ENCODE measurements at places on chromosomes 2 and 18.

- no peak for DNase-seq
Measured at GRCh38 chr2:58448065-58448507, 207.0 kb upstream of the FANCL start.

DNA sequence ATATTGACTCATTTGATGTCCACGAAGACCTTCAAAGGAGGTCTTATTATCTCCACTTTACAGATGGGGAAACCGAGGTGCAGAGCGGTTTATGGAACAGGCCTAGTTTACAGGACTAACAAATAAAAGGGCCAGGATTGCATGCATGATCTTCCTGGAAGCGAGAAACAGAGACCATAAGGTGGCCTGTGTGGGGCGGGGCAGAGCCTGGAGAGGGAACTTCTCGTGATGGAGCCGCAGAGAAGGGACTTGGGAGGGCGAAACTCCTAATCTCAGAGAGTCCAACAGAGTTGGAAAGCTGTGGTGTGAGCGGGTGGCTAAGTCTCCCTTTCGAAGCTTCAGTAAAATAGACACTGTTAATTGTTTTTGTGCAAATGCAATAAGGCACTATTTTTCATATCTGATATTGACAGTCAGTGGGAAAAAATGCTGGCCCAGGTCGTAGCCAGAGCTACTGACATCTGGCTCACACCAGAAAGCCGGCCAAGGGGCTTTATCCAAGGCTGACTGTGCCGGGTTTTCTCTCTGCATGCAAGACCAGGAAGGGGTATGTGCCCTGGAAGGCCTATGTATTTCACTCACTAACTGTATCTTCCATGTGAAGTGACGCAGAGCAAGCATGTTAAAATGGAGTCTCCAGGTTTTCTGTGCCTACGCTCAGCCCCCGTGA is 4.5 kb downstream of the INPP5D start:
- DNase-seq, result no peak

DNA sequence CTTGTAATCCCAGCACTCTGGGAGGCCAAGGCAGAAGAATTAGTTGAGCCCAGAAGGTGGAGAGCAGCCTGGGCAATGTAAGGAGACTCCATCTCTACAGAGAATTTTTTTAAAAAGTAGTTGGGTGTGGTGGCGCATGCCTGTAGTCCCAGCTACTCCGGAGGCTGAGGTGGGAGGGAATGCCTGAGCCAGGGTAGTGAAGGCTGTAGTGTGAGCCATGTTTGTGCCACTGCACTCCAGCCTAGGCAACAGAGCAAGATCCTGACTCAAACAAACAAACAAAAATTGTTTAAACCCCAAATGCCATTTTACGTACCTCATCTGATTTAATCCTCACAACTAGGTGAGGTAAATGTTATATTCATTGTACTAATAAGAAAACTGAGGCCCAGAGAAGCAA is 38.2 kb downstream of the LPIN2 start:
- DNase-seq, result no peak

DNA sequence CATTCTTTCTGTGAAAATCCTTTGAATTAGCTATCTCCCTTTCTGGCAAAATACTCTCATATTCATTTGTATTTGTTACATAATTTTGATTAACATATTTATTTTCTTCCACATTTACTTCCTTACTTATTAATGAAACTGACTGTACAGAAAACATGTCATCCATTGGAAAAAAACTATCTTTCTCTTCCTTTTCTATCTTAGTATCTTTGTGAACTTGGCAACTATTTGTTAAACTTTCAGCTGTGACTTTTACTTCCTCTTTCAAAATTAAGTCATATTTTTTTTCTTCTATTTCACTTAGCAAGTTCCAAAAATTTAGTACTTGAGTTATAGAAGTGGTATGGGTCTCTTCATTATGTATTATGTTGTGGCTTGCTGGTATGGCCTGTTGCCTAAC is 2.6 kb downstream of the RAD51AP2 start:
- DNase-seq, result no peak

GRCh38 chr2:150570712-150571111 is 83.2 kb upstream of the RND3 start:
- no peak for DNase-seq

- DNase-seq, result no peak
Measured at GRCh38 chr2:165953306-165953654, 296 bp downstream of the TTC21B start.

- DNase-seq, result no peak
Measured at GRCh38 chr18:73835656-73836364, 311.8 kb downstream of the FBXO15 start.

- DNase-seq, result no peak
Measured at GRCh38 chr2:46171996-46172546, 125.1 kb upstream of the EPAS1 start.

GRCh38 chr2:171522788-171523087 is 464 bp downstream of the CYBRD1 start:
- peak; percentile 5 for DNase-seq

- no peak for DNase-seq
Measured at GRCh38 chr2:101843048-101843447, 145.5 kb downstream of the MAP4K4 start.

DNA sequence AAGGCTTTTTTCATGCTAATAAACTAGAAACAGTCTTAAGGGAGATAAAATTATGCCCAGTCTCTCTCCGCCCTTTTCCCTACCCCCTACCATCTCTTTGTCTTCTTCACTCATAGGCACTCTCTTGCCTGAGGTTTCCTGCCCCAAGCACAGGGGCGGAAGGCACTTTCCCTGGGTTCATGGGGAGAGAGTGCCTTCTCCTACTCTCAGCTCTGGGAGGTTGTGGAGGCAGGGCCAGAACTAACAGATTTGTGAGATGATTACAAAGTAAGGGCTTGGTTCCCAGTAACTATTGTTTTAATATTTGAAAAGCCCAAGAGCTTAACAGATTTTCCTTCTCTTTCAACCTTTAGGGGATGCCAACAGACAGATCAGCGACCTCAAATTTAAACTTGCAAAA is 26.1 kb upstream of the RBM44 start:
- no peak for DNase-seq

DNA sequence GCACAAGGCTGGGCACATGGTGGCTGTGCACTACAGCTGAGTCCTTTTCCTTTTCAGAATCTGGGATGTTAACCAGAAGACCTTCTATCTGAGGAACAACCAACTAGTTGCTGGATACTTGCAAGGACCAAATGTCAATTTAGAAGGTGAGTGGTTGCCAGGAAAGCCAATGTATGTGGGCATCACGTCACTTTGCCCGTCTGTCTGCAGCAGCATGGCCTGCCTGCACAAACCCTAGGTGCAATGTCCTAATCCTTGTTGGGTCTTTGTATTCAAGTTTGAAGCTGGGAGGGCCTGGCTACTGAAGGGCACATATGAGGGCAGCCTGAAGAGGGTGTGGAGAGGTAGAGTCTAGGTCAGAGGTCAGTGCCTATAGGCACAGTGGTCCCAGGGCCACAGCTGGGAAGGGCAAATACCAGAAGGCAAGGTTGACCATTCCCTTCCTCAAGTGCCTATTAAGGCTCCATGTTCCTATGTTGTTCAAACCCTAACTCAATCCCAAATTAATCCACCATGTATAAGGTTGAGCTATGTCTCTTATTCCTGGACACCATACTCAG is 2.2 kb downstream of the IL1RN start:
- no peak for DNase-seq

DNA sequence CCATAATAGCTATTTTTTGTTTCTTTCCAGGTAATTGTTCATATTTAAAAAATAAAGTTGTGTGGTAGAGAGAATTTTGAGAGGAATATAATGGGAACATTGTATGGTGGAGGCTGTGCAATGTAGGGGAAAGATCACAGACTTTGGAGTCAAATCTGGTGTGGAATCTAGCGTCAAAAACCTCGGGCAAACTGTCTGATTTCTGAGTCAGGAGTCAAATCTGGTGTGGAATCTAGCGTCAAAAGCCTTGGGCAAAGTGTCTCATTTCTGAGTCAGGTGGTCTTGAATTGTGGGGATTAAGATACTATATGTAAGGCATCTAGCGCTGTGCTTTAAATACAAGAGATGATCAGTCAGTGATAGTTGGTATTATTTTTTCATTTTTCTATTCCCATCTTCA is 5.1 kb downstream of the PTPN4 start:
- DNase-seq, result no peak

DNA sequence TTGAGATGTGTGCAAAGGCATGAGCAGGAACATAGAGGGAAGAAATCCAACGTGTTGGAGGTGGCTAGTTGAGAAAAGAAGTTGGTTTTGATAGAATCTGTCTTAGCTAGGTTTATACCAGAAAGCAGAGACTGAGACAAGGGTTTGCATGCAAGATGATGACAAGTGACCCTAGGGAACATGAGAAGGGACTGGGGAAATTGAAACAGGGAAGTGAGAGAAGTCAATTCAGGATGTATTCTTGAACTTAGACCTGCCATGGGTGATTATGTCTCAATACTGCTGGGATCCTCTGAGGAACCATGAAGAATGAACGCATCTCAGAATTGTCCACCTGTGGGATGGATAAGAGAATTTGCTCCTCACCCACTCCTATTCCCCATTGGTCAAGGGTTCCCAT is 20.5 kb downstream of the IL36A start:
- DNase-seq, result no peak

DNA sequence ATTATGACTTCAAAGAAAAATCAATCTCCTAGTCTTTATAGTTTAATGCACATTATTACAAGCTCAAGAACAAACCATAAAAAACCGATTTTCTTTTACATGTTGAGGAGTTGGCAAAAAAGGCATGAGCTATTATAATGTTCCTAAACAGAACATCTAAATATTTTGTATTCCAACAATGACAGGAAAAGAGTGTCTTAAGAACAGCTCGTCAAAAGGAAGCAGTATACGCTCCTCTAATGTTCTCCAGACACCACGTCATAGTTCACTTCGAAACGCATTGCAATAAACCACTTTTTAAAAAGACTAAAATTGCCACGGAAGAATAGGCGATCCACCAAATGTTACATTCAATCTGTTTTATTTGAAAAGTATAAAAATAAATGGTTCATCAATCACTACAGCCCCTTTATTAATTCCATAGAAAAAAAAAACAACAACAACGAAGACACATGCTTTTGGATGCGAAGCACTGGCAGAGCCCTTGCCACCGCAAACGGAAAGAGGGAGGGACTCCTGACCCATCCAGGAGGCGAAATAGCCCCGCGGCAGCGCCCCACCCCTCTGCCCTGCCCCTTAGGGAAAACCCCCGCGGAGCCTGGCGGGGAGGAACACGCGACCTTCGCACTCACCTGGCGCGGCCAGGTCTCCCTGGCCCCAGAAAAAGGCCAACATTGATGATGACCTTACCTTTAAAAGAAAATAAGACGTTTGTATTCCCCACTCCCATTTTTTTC is 45.8 kb downstream of the MBP start:
- DNase-seq, result no peak

GRCh38 chr2:27573452-27573851 is 9.4 kb upstream of the ZNF512 start:
- no peak for DNase-seq

DNA sequence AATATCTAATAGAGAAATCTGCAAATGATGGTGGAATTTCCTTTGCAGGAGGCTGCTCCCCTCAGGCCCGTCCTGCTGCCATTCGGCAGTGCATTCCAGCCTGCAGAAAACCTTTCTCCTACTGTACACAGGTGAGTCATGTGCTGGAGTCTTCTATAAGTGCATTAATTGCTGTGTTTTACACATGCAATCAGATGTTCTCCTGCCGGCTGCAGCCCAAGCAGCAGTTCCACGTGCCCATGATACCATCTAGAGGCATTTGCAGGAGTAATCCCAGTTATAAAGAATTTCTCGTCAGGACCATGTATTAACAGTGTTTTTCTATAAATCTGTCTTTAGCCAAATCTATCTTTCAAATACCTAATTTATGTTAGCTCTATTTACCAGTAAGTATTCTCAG is 304.7 kb upstream of the HNMT start:
- no peak for DNase-seq

DNA sequence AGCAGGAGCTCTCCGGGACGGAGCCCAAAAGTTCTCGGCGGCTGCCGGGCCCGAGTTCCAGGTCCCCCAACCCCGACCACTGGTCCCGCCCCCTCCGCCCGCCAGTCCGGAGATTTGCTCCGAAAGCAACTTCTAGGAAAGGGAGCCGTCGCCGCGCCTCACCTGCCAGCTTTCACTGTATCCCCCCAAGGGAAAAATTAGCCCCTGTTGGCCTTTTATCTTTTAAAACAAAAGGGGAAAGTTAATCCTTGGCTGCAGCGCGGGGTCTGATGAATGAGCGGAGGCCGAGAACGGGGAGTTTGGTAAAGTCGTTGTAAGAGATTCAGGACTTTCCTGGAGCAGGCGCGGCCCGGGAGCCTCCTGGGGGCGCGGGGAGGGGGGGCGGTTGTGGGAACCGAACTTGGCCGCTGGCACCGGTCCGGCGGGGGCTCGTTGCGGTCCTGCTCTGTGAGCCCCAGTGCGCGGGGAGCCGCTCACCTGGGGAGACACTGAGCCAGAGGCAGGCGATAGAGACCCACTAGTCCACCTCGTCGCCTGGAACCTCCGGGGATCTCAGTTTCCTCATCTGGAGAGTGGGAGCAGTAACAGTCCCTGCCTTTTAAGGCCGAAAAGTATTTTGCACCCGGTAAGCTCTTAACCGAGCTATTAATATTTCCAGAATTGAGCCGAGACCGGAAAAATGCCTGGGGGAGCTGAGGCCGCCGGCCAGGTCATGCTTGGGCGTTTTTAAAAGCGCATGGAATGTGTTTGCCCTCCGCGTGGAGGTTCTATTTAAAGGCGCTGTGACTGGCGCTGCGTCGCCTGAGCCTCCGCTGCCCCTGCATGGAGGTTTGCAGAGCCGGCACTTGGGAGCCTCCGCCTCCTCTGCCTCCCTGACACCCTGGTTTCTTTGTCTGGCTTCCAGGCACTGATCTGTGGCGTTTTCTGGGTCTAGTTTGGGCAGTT is 1.1 kb downstream of the EFHD1 start:
- DNase-seq, result no peak

DNA sequence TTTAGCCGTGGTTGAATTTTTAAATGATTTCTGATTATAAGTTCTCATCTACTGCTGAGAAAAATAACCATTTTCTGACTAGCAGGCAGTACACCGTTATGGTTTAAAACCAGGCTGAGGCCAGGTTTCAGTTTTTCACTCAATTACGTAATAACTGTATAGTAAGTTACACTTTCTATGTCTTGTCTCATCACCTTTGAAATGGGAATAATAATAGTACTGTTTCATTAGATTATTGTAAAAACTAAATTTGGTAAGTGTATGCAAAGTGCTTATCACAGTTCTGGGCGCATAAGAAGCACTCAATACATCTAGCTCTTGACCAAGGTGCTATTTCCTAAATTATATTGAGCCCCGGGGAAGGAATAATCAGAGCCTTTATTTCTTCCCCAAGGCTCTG is 76.8 kb downstream of the LIMS1 start:
- DNase-seq, result no peak
